ENCODE measurements at places on chromosomes 12 and 14.
A peak's percentile ranks its signal among the peaks of the same experiment; 100 is the strongest.

DNA sequence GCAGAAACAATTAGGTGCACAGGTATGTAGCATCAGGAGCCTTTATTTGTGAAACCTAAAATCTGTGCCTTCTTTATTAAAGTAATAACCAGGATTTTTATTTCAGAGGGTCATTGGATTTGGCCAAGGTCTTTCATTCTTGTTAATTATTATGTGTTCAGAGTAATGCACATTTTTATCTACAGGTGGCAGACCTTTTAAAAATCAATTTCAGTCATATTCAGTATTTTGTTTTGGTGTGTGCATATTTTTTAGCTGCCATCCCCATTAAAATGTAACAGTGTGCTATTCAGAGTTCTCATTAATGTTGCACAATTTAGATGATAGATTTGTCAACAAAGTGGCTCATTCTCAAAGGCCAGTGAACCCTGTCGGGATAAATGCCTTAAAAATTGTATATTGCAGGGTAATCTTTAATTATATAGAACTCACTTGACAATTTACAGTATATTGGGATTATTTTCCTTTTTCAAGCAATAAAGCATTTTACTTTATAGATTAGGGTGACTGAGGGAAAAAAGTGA, 319.3 kb upstream of the SOX5 start:
- DNase-seq, result no peak

DNA sequence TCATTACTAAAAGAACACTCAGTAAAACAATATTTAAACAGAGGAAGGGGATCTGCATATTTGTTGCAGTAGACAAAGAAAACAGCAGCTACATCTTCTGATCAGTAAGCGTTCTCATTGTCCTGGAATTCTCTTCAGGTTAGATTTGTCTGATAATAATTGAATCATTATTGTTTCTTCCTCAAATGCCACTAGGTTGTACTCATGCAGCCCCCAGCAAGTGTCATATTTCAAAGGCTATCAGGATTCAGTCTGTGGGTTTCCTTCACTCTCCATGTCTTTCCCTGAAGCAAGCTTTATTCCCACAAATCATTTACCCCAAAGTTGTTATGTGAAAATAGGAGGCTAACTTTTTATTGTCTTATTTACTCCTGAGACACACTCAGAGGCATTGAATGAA, 14.7 kb downstream of the PIK3C2G start:
- no peak for DNase-seq

DNA sequence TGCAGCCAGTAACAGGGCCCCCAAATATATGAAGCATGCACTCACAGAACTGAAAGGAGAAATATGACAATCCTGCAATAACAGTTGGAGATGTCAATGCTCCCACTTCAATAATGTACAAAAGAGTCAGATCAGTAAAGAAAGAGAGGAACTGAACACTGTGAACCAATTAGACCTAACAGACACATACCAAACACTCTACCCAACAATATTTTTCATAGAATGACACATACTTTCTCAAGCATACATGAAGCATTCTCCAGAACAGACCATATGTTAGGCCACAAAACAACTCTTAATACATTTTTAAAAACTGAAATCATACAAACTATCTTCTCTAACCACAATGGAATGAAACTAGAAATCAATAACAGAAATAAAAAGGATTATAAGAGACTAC, 80.2 kb downstream of the ELK3 start:
- no peak for DNase-seq

DNA sequence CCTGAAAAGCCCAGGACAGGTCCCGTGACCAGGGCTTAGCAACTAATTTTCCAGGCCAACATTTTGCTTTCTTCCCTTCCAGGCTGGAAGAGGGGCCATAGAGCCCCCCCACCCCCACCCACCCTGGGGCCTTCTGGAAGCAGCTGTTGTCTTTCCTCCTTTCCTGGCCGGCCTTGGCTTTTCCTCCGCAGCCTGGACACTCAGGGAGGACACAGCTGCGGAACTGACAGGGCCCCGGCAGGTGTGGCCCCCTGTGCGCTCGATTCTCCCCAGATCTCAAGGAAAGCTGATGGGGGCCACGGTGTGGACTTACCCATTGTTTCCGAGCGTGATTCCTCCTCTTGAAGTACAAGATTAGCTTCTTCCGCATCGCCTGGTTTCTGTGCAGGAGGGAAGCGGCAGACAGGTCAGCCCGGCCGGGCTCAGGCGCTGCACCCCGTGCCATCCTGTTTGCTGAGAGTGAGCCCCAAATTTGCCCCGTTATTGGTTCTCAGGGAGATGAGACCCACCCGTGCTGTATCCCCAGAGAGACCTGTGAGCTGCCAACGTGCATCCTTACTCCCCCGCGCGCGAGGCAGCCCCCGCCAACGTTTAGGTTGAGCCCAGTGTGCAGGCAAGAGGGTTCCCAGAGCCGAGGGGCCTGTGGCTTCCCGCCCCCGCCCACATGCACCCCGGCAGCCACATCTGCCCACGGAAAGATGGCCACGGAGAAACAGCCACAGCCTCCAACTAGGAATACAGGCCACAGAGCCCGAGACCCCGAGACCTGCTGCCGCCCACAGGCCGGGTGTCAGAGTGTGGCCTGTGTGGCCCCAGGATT, 129.6 kb downstream of the NCOR2 start:
- DNase-seq, result no peak

- no peak for DNase-seq
Observed at GRCh38 chr12:120999191-121000120, 16.8 kb downstream of the C12orf43 start.

DNA sequence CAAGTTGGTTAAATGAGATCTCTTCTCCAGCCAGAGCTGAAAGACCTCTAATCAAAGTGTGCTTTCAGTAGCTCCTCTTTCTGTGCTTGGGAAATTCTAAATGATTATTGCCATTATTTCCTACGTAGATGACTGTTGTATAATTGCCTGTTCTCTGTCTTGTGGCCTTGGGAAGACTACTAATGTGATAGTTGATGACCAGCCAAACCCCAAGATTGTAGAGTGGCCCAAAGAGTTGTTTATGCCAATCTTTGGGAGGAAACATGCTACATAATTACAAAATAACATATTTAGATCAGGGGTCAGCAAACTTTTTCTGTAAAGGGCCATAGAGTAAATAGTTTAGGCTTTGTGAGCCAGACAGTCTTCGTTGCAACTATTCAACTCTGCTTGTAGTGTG, 135.1 kb upstream of the DIO2 start:
- DNase-seq, result no peak

GRCh38 chr12:62709311-62709710, 225.6 kb downstream of the PPM1H start:
- DNase-seq, result no peak

GRCh38 chr12:46214668-46215436, 54.0 kb downstream of the SLC38A1 start:
- peak; percentile 71 for DNase-seq

DNA sequence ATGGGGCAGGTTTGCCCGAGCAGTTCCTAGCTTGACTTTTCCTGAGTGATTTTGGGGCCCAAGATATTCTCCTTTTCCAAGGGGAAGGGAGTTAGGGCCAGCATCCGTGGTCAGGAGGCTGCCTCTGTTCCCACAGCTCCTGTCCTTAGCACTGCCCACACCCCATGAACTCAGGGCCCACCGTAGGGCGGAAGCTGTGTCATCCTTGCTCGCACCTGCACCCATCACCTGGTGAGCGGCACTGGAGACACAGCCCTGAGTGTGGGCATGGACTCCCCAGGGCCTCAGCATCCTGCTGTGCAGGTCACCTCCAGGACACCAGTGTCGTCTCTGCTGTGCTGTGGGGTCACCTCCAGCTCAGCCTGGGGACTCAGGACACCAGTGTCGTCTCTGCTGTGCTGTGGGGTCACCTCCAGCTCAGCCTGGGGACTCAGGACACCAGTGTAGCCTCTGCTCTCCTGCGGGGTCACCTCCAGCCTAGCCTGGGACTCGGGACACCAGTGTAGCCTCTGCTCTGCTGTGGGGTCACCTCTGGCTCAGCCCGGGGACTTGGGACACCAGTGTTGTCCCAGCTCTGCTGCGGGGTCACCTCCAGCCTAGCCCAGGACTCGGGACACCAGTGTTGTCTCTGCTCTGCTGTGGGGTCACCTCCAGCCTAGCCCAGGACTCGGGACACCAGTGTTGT, 322.9 kb downstream of the ADGRD1 start:
- DNase-seq, result no peak

DNA sequence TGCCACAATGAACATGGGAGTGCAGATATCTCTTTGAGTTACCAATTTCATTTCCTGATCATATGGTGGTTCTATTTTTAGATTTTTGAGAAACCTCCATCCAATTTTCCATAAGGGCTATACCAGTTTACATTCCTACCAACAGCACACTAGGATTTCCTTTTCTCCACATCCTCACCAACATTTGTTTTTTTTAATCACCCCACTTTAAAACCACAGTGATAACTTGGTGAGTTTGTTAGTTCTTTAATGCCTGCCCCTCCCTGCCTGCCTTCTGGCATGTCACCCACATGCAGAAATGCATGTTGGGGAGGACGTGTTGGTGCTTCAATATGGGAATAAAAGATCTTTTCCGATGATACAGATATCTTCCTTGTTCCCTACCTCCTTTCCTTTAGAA, 167.9 kb downstream of the CAND1 start:
- DNase-seq, result no peak

- no peak for DNase-seq
Observed at GRCh38 chr14:63770187-63770807, 42.4 kb upstream of the SGPP1 start.

DNA sequence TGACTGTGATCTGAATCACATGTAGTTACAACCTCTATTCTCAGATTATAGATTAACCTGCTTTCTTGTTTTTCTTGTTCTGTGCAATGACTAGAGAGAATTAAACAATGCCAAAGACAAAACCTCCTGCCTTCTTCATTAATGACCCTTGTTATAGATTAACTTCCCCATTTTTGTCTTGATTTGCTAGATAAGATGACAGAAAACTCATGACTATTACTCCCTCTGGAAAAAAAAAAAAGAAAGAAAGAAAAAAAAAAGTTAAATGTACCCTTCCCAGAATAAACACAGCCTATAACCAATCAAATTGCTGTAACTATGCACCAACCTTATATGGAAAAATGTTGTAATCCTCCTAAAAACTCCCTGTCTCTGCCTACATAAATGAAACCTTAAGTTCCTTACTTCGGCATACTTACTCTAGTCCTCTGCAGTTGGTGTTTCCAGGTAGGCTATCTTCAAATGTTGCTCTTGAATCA, 41.1 kb upstream of the PCED1B start:
- DNase-seq, result no peak

- DNase-seq, result no peak
Observed at GRCh38 chr12:74489543-74489942, 48.1 kb upstream of the ATXN7L3B start.

GRCh38 chr12:75271576-75271975, 58.5 kb downstream of the CAPS2 start:
- no peak for DNase-seq

GRCh38 chr14:93536945-93537344, 106.2 kb downstream of the UNC79 start:
- DNase-seq, result no peak
